ENCODE measurements at places on chromosomes 2 and 18.

- DNase-seq: no peak
Measured at GRCh38 chr2:179297927-179298326, 33.3 kb upstream of the SESTD1 start.

GRCh38 chr18:62499263-62499650, 23.6 kb upstream of the ZCCHC2 start:
- DNase-seq: no peak

DNA sequence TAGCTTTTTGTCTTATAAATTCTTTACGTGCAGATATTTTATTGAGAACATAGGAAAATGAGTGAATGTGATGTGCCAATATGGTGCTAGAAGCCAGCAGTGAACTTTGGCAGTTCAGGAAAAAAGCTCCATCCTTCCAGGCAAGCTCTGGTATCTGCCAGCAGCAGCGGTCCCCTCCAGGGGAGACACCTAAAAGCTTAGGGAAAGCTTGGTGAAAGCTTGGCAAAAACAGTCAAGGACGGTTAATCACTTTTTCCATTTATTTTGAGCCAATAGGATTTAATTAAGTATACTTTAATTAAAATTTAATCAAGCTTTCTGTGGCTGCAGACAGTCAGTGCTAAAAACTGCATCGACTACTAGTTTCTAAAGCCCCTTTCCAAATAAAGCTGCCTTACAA, 60.4 kb downstream of the PID1 start:
- DNase-seq: no peak

- DNase-seq: no peak
Measured at GRCh38 chr2:85215081-85215447, 81.9 kb downstream of the TCF7L1 start.

DNA sequence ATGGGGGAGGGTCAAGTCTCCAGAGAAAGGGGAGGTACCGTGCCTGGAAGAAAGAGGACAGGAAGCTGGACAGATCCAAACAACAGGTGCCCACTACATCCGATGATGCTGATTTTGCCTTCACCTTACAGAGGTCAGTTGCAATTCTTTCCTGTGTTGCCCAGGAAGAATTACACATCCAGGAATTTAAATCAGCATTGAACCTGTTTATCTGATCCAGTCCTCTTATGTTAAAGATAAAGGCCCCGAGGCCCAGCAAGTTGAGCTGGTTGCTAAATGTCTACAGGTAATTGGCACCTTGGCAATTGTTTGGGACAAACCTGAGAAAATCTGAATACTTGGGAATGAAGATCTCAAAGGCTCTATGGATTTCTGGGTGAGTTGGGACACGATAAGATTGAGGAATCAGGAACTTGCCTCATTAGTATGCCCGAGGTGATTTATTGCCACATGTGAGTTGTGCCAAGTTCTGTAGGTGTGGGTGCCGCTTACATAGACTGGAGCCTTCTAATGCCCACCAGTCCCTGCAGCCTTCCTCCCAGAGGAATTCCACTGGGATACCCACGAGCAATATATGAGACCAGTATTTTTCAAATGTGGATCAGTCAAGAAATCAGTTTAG, 6.9 kb upstream of the CNNM4 start:
- DNase-seq: no peak

DNA sequence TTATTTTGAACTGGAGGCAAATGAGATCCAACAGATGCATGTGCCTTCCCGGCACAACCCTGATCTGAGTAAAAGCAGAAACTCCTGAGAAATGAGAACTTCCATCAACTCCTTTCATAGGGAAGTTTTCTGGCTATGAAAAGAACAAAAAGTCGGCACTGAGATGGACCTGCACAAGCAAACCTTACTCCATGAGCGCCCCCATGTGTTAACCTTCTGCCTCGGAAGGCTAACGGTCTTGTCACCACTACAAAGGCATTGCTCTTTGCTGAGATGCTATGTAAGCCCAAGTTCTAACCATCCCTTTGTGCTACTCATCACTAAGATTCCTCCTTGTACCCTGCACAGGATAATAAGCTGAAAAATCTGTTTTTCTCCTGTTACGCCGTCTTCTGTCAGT, 57.3 kb upstream of the SULT1C3 start:
- DNase-seq: no peak

DNA sequence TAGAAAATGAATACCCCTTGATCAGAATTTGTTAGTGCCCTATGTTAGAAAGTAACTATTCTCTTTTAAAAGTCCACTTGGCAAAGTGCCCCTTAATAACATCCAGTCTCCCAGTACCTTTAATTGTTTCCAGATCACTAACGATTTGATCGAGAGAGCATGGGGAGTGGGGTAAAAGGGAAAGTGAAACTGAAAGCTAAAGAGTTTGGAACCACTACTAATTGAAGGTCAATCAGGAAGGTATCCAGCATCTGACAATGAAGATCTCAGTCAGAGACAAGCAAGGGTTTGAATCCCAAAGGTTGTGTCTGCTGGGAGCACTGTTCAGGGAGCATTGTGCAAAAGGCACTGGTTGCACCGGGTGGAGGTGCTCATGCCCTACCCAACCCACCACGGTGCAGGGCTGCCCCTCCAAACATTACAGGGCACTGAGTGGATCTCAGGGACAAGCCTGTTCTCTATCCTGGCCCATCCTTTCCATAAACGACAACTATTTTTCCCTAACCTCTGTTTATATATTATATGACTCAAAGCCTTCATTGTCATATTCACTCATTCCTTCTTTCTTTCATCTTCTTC, 14.6 kb upstream of the RIT2 start:
- no peak for DNase-seq

- DNase-seq: no peak
Measured at GRCh38 chr2:10344105-10345066, 41.7 kb downstream of the HPCAL1 start.

DNA sequence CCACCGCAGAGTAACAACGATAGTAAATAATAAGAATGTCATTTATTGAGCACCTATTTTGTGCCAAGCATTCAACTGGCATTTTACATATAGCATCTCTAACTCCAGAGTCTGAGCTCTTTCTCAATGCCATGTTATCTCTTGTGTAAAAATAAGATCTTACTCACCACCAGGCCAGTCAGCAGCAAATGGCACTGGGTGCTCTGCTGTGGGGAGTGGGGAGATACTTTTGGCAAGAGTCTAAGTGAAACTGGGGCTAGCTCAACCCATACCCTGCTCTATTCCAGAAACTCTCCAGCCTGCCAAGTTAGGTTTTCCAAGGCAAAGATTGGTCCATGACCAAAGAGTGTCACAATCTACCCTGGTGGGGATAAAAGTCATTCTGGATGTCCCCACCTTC, 5.0 kb upstream of the SLC4A3 start:
- DNase-seq: no peak

- no peak for DNase-seq
Measured at GRCh38 chr2:239684996-239685395, 284.2 kb upstream of the HDAC4 start.

DNA sequence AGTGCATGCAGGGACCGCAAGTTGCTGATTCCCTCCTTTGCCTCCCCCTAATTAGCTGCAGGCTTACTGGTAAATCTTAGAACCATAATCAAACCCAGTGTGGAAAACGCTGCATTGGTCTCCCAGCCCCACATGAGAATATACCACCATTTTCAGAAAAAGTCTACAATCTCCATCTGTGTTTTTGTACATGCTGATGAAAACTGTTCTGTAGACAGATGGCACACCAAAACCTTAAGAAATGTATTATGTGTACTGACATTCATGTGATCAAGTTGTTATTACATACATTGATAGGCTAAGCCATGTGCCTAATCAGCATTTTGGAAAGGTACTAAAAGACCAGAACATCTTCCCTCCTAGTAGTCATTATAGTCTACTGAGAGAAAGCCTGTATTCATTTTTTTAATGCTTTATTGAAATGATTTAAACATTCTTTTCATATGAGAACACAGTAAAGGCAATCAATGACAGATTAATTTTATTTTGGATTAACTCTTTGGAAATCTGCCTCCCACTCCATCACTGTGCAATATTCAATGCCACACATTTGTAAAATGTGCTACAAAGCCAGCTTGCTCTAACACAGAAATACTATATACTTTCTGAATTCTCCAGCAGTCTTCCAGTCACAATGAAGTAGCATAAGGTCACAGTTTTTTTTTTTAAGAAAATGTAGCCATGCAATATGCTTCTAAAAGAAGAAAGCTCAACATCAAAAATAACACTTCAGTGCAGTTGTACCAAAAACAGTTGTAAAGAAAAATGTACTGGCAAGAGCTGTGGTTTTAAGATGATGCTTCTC, 1.8 kb upstream of the CRYGA start:
- no peak for DNase-seq

DNA sequence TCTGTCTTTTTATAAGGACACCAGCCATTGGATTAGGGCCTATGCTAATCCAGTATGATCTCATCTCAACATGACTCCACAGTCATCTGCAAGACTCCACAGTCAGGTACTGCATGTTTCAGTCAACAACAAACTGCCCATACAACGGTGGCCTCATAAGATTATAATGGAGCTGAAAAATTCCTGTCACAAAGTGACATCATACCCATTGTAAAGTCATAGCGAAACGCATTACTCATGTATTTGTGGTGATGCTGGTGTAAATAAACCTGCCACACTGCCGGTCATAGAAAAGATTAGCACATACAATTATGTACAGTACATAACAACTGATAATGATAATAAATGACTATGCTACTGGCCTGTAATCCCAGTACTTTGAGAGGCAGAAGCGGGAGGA, 102.2 kb downstream of the TEX51 start:
- no peak for DNase-seq

DNA sequence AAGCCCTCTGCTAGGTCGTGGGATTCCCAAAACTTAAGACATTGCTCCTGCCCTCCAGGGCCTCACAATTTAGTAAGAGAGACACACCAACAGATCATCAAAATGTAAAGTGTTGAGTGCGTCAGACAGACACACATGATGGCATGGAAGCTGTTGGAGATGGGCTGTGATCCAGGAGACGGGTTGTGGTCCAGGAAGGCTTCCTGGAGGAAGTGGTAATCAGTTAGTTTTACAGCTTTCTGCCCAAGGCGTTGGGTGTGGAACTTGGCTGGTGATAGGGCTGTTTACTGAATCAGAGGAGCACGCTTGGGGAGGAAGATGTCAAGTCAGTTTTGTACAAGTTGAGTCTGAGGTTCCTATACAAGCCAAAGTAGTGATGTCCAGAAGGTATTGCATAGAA, 24.0 kb upstream of the GLI2 start:
- no peak for DNase-seq

DNA sequence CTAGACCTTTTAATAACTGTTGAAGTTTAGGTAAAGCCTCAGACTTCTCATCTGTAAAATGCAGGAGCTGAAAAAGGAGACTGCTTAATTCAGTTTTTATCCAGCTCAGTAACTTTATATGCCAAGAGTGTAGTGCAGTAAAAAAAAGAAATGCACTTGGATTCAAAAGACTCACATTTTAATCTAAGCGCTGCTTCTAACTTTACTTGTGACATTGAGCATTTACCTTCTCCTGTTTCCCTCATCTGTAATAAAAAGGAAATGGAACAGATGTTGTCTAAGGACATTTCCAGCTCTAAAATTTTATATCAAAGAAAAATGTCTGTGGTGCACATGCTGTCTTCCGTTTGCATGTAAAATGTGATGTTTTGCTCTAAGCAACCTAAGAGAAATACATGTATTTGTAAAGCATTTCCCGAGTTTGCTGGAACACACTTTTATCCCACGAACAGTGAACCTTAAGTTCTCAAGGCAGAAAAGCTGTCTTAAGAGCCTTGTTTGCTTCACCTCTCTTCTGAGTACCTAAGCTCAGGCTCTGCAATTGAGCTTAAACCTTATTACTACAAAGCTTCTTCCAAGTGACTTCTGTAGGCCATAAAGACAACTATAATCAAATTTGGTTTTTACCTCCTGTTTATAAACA, 24.2 kb upstream of the TANK start:
- DNase-seq: no peak

DNA sequence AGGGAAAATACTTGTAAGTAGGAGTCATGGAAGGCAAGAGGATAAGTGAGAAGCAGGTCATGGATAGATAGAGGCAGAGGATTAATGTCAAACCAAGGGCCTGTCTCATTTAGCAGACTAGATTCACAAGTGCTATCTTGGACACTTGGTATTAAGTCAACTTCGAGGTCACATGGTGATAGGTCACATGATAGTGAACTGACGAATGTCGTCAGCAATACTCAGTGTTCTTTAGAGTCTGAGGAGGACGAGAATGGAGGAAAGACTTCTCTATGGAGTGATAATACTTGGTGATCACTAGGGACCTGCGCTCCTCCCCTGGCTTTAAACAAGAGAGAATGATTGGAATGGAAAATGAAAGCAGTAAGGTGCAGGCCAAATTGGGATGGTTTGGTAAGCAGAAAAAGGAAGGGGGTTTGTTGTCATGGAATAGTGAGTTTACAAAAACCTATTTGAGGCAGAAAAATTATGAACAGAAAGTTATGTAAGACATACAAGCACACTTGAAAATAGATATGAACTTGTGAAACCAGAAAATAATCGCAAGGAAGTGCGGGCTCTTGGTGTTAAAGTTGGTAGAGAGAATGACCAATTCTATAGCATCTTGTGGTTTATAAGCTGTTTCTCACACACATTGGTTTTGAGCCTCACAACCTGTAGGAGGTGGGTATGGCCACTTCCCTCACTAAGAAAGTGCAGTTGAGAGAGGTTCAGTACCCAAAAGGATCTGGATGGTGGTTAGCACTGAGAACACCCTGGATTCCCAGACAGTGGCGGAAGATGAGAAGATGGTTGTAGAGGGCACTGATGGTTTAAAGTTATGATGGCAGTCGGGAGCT, 141.5 kb downstream of the WDSUB1 start:
- DNase-seq: no peak

- no peak for DNase-seq
Measured at GRCh38 chr2:209305746-209306196, 118.1 kb upstream of the MAP2 start.

- peak; percentile 7 for DNase-seq
Measured at GRCh38 chr2:111117598-111118480, 2.9 kb upstream of the BCL2L11 start.

DNA sequence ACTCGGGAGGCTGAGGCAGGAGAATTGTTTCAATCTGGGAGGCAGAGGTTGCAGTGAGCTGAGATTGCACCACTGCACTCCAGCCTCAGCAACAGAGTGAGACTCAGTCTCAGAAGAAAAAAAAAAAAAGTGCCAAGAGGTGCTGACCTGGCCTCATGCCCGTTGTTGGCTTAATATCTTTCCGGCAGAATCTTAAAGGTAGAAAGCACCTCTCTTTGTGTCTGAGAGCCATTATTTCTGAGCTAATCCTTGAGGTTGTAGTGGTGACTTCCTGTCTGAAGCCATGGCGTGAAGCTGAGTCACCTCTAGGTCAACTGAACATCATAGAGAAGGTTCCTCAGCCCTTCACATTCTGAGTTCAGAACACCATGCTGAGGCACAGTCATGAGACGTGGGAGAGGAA, 60.4 kb downstream of the WDSUB1 start:
- no peak for DNase-seq

GRCh38 chr2:135600915-135601314, 69.6 kb downstream of the R3HDM1 start:
- DNase-seq: no peak

GRCh38 chr2:127576433-127577207, 41.1 kb downstream of the MYO7B start:
- no peak for DNase-seq

GRCh38 chr2:54318821-54319220, 62.8 kb upstream of the TSPYL6 start:
- DNase-seq: no peak

All from central memory CD4-positive, alpha-beta T cell (primary cell).